SJSA1 (cell line): ENCODE measurements at places on chromosomes 2 and 18. TPM values are rescaled to one million over a fixed set of nuclear protein-coding genes. Genes with fewer than 3 reads are reported as not detected.

Gene MYO3B
- not detected in 2 replicates for total RNA-seq

Gene LHCGR
- total RNA-seq: not detected in 2 replicates

Gene CABYR
- total RNA-seq: 9.3 and 9.5 TPM in 2 replicates

Gene PCGF1
- total RNA-seq: 15.8 and 19.3 TPM in 2 replicates

Gene PROKR1
- total RNA-seq: 0.03 TPM in 1 of 2 replicates, not detected in the other

Gene ADAM17
- total RNA-seq: 20.5 and 25.2 TPM in 2 replicates

DNA sequence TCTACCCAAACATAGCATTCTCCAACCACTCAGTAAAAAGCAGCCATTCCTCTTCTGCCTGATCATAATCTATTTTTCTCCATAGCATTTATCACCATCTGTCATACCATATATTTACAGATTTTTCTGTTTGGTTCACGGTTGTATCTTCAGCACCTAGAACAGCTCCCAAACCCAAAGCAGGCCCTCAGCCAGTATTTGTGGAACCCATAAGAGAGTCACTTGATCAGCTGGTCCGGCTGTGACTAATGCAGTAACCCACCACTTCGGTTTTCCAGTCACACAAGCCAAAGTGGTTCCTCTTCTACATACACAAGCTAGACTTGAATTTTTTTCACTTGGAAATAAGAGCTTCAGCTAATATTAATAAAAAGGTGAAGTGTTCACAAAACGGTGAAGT is 511.6 kb upstream of the CELF4 start:
- no peak for DNase-seq

GRCh38 chr2:202196727-202197126 is 41.7 kb downstream of the SUMO1 start:
- no peak for DNase-seq
